ENCODE measurements at places on chromosomes 6 and 20.

DNA sequence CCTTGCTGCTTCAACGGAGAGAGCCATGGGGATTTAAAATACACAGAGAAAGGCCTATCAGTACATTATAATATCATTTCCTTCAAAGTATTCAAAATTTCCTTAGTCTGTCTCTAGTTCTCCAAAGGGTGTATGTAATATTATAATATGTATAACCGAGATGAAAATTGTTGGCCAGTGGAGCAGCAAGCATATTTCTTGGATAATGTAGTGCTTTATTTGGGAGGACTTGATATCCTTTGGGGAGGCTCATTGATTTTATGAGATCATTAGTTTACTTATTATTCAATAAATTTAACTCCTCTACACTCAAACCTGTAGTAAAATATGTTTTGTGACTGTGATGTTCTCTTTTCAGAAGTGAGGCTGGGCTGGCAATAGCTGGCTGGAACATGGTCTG is 802.9 kb upstream of the FLRT3 start:
- no peak for DNase-seq

DNA sequence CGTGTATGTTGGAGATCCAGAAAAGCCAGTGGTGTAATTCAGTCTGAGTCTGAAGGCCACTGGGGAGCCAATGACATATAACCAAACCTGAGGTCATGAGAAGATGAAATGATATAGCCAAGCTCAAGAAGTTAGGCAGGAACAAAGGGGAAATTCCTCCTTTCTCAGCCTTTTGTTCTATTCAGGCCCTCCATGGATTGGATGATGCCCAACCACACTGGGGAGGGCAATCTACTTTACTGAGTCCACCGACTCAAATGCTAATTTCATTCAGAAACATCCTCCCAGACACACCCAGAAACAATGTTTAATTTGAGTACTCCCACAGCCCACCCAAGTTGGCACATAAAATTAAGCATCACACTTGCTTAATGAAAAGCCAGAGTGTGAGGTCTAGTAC is 183.6 kb downstream of the GJA1 start:
- DNase-seq, result no peak

- DNase-seq, result no peak
These were observed 33.5 kb upstream of the VSTM2L start for GRCh38 chr20:37869334-37869861.

- no peak for DNase-seq
These were observed 10.3 kb downstream of the ZNF337 start for GRCh38 chr20:25686081-25687067.

- DNase-seq, result no peak
These were observed 208.1 kb downstream of the OGFRL1 start for GRCh38 chr6:71496722-71497033.

DNA sequence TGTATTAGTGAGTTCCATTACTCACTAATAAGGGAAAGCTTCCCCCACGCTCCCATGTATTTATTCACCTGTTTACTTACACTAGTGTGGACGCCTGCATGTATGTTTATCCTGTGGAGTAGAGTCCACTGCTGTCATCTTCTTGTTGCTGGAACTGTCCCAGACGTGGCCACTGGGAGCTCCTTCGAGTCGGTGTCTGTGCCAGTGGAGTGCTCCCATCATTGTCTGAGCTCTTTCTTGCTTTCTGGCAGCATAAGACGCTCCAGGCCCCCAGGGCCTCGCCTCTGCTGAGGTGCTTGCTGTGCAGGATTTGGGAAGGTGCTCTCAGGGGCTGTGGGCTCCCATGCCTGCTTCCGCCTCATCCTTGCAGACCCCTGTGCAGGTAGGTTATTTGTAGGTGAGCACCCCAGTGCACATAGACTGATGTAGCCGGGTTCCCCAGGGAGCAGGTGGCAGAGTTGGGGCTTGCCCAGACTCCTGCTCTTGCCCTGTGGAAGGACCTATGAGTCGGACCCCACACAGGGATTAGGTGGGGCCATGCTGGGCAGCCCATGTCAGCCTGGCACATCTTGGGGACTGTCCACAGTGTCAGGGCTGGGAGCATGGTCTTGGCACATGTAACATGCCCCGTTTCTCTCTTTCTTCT is 16.6 kb downstream of the PHACTR3 start:
- DNase-seq, result no peak

DNA sequence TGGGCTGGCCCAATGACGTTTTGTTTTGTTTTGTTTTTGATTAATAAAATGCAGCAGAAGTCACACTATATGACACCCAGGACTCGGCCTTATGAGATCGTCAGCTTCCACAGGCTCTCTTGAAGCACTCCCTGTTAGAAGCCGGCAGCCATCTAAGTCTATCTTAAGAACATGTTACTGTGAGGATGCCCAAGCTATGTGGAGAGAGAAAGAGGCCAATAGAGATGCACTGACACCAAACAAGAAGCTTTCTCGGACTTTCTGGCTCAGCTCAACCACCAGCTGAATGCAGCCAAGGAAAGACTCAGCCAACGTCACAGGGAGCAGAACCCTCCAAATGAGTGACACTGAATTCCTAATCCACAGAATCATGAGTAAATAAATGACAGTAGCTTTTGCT is 14.0 kb downstream of the SGK1 start:
- DNase-seq, result no peak

DNA sequence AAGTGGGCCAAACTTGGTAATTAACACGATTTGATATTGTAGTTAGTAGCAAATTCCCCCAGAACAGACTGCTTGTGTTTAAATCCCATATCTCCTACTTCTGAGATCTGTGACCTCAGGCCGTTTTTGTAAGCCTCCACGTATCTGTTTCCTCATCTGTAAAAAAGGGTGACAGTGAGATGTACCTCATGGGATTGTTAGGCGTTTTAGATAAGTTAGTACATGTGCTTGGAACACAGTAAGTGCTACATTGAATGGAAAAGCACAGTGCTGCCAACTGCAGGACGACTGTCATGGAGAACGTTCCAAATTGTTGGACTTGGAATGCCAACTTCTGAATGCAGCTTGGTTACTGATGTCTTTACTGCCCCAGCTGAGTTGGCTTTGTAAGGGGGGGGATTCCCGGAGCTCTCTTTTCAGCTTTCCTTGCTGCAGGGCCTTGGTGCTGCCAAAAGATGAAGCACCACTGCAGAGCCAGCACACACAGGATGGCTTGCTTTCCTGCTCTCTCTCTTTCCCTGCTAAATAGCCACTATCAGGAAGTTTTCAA is 108.6 kb downstream of the OPN5 start:
- DNase-seq, result no peak

GRCh38 chr6:13065581-13065980 is 262.8 kb downstream of the TBC1D7 start:
- DNase-seq, result no peak

DNA sequence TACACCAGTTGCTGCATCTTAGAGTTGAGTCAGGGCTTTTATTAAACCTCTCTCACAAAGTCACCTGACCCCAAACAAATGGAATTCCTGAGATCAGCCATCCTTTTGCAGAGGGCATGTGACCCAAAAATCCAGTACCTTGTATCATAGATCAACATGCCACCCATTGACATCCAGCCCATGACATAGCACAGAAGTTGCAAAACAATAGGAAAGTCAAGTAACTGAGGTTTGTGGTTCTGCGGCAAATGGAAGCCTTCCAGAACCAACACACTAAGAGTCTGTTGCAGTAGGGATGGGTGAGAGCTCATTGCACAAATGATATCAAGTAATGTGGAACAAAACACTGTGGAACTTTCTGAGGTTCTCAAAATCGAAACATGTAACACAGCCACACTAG is 111.2 kb downstream of the PDE7B start:
- no peak for DNase-seq

GRCh38 chr6:109445382-109445781 is 4.9 kb downstream of the SMPD2 start:
- DNase-seq, result no peak

DNA sequence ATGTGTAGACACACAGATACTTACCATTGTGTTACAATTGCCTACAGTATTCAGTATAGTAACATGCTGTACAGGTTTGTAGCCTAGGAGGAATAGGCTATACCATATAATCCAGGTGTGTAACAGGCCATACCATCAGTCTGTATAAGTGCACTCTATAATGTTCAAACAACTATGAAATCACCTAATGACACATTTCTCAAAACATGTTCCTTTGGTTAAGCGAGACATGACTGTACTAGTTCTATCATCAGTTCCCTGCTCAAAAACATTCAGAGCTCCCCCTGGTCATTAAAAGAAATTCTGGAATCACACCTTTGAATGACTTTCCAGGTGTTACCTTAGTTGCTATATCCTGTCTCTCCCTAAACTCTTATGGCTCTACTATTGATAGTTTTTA is 70.4 kb upstream of the SLC2A12 start:
- no peak for DNase-seq
